Body of pancreas (tissue), 4 donors: ENCODE measurements at places on chromosomes 16 and 17. TPM values are rescaled to one million over a fixed set of nuclear protein-coding genes. Genes with fewer than 3 reads are reported as not detected.

The CHST5 gene
- not detected for total RNA-seq

GRCh38 chr16:31569360-31569717 lies 41.6 kb downstream of the AHSP start:
- H3K27ac ChIP-seq, result no peak overlapping the region
- H3K27me3 ChIP-seq, result peaks cover 18% of the 10 kb centered on the region
- peaks cover 10% of the 10 kb centered on the region for H3K4me1 ChIP-seq
- no peak for DNase-seq
- no peak overlapping the region for H3K4me3 ChIP-seq
- no peaks in the 10 kb centered on the region for H3K36me3 ChIP-seq

- DNase-seq, result peak; percentile 27
- no peaks in the 10 kb centered on the region for H3K27me3 ChIP-seq
- H3K36me3 ChIP-seq, result no peaks in the 10 kb centered on the region
- H3K4me3 ChIP-seq, result peak overlapping the region; percentile 81
- peak overlapping the region; percentile 99 for H3K27ac ChIP-seq
- H3K4me1 ChIP-seq, result peaks cover 39% of the 10 kb centered on the region
Measured at GRCh38 chr16:47461598-47462266, 601 bp downstream of the PHKB start.

The NHLRC4 gene
- not detected for total RNA-seq
